ENCODE measurements at places on chromosomes 6 and 20. TPM values are rescaled to one million over a fixed set of nuclear protein-coding genes. Genes with fewer than 3 reads are reported as not detected.

GRCh38 chr6:136024711-136025110, 173.2 kb downstream of the PDE7B start:
- DNase-seq: no peak

The POM121L2 gene
- total RNA-seq: not detected

The KHDRBS2 gene
- 3.1 TPM for total RNA-seq

The BHLHE23 gene
- not detected for total RNA-seq

The PRL gene
- not detected for total RNA-seq

The FGD2 gene
- 46.9 TPM for total RNA-seq

DNA sequence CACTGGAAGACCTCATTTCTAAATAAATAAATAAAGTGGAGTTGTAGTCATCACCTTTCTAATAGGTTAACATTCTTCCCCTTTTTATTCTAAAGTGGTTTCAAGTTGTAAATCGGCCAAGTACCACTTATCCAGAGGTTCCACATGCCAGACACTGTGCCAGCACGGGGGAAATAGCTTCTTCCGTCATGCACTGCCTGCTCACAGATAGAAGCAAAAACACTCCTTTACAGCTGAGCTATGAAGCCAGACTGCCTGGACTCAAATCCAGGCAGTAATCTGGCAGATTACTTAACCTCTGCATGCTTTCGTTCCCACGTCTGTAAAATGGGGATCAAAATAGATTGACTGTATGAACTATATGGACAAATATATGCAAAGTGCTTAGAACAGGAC, 17.2 kb upstream of the SCML4 start:
- no peak for DNase-seq

The TOX2 gene
- total RNA-seq: 1.9 TPM

GRCh38 chr6:130204322-130204721, 18.4 kb downstream of the SAMD3 start:
- DNase-seq: no peak

- DNase-seq: peak; percentile 57
Measured at GRCh38 chr6:149317644-149318571, at the start of gene TAB2. TAB2 (plus strand) TSS chr6:149317712; CDS start chr6:149369998, 52,286 bp downstream.

DNA sequence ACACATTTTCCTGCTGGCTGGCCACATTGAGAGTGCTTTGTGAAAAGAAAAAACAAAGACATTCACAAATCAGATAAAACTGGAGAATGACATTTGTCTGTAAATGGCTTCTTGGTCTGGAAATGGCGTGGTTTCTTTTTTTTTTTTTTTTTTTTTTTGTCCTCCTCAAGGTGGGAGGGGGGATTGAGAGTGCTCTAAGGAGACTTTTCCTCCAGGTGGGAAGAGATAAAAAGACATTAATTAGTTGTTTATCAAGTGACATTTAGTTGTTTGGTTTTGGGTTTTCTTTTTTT, 40.4 kb downstream of the GNAS start:
- no peak for DNase-seq

DNA sequence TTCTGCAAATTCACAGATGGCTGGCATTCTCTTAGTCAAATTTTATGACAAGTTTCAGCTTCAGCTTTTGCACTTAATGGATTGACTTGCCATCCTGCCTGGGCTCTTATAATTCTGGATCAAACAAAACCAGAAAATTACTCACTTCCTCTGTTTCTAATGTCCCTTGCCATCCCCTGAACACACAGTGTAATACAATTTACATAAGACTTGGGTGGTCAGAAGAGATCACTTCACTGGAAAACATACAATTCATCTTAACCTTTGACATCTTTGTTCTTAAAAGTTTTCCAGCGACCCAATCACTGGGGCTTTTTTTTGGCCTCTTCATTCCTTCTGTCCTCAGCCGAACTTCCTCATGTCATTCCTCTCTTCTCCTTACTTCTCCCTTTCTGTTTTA, 199.0 kb downstream of the ARHGAP18 start:
- no peak for DNase-seq

DNA sequence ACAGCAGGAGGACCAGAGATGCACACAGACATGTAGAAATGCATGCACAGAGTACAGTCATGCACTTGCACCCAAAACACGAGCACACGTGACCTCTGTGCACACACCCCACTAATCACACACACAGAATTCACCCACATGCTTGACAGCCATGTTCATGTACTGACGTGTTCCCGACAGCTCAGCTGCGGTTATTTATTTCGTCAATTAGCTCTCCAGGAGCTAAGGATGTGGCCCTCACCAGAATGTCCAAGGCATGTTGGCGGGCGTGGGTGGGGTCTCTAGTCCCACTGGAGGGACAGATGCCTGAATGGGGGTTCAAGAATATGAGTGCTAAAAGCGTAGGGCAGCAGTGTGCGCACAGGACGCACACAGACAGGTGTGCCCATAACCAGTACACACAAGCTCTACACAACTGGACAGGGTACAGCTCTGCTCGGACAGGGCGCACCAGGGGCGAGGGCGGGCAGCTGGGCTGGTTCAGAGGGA, 571 bp upstream of the PRPF6 start:
- DNase-seq: no peak

The TBXT gene
- total RNA-seq: not detected

DNA sequence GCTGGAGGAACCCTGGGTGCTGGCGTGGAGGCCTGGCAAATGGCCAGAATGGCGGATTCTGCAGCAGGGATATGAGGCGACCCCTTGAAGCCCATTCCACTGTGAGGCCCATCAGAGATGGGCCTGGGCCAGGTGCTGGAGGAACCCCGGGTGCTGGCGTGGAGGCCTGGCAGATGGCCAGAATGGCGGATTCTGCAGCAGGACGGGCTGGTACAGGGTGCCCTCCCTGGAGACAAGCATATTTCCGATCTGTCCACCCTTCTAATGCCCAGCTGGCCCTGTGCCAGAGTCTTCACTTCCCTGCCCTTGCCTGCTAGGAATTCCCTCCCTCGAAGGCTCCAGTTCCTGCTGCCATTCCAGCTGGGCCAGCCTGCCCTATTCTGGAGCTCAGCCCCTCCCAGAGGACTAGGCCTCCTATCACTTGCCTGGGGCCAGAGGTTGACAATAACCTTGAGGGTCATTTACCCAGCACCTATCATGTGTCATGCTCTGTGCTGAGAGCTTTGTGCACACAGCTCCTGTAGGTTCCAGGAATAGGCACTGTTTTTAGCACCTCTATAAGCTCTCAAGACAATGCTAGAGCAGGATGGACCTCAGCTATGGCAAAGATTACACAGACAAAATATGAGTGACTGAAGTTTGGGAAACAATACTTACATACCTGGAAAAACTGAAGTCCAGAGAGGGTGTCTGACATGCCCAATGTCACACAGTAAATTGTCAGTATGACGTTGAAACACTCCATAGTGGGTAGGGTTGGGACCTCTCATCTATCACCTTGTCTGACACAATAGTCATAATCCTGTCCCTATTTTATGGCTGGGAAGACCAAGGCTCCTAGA, 21.4 kb downstream of the SUN5 start:
- DNase-seq: no peak

GRCh38 chr20:15692570-15692969, 880.7 kb downstream of the KIF16B start:
- DNase-seq: no peak

DNA sequence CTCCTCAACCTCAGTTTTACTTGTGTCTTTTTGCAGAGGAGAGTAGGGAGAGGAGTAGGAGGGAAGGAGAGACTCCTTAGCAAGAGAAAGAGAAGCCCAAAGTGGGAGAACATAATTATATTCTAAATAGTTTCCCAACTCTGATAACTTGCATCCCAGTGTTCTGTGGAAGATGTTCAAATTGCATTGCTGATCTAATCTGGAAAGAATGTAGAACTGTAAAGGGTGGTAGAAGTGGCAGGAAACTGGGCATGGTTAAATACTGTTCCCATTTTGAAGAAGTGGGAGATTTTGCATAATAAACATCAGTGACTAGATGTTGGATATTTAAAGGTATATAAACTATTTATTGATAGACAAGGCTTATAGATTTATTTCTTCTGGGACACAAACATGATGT, 42.6 kb upstream of the HMGN3 start:
- DNase-seq: no peak

The ZC3H12D gene
- total RNA-seq: 16.8 TPM

The RAET1G gene
- not detected for total RNA-seq

DNA sequence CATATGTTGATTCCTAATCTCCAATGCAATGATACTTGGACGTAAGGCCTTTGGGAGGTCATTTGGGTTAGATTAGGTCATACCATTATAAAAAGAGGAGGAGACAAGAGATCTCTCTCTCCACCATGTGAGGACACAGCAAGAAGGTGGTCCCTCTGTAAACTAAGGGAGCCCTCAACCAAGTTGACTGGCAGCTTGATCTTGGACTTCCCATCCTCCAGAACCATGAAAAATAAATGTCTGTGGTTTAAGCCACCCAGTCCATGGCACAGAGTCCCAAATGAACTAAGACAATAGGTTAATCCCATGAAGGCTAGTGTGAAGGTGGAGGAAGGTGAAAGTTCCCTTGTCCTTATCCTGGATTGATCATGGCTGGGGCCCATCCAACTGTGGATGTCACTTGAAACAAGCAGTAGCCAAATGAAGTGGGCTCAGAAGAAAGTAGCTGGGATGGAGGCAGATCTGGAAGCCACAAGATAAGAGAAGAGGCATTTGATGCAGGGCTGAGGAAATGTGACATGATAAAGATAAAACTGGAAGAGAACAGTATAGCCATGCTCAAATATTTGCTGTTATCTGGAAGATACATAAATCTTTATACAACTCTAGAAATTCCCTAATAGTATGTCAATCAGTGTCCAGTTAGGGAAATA, 99.9 kb downstream of the BANF2 start:
- no peak for DNase-seq

DNA sequence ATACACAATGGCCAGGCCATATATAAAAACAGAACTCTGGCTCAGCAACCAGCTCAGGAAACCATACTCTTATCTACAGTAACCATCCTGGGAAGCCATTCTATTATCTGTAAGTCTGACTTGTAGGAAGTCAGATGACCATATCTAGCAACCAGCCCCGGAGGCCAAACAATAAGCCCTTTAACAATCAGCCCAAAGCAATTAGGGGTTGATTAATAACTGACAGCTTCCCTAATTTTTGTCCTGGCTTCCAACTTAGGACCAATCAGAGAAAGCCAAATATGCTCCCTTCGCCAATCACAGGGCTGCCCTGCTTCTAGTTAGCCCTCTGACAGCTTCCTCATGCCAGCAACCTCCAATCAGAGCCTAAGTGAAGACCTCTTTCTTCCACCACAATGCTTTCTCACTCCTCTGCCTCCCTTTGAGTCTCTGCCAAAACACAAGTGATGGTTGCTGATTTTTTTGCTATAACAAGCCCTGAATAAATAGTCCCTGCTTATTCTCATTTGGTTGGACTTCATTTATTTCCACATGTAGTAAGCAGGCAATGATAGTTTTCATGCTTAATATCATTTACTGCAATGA, 37.8 kb upstream of the STXBP5 start:
- DNase-seq: no peak

The CST4 gene
- total RNA-seq: not detected

DNA sequence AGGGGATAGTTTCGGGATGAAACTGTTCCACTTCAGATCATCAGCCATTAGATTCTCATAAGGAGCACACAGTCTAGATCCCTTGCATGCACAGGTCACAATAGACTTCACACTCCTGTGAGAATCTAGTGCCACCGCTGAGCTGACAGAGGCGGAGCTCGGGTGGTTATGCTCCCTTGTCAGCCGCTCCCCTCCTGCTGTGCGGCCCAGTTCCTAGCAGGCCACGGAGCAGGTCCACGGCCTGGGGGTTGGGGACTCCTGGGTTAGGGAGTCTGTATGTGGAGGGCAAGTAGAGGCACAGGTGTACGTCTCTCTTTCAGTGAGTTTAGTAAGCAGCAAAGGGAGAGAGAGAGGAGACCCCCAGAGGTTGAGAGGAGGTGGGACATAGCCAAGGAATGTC, 30.5 kb upstream of the MDFI start:
- DNase-seq: no peak

- DNase-seq: no peak
Measured at GRCh38 chr6:14549871-14550270, 432.3 kb downstream of the CD83 start.

The ZBP1 gene
- total RNA-seq: 9.8 TPM

DNA sequence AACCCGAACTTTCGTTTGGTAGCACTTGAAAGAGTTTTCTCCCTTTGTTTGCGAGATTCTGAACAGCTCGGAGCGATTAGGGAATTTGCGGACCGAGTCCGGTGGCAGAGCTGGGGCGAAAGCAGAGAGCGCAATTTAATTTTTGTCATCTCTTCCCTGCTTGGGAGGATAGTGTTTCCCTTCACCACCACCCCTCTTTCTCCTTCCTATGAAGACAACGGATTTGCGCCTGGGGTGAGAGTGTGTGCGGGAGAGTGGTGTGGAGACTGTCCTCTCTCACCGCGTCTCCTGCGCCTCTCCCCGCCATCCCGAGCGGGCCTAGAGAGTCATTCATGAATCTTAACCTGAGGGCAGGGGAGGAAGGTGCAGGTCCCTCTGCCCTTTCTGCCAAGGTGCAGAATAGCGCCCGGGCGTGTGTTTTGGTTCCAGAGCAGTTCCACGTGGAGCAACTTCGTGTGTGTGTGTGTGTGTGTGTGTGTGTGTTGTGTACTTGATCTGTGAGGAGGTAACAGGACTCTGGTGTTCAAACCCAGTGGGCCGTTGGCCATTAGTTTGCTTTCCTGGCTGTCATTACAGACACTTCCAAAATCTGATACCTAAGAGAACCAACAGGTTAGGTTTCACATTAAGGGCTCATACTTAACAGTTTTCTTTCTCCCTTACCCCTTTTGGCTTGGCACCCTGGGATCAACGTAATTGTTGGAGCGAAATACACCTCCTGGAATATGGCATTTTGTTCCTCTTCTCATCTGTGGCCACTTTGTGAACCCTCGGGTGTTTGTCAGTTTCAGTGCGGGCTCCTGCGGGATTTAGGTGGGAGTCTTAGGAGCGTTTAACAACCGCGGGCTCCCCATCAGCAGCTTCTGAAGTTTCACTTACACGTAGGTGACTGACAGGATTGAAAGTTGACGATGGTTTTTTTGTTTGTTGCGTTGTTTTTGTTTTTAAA, 1.8 kb downstream of the EYA4 start:
- no peak for DNase-seq

- DNase-seq: no peak
Measured at GRCh38 chr6:37053683-37054082, 48.2 kb downstream of the FGD2 start.

GRCh38 chr6:7992002-7992815, 72.0 kb downstream of the BLOC1S5 start:
- no peak for DNase-seq

GRCh38 chr6:105300090-105300489, 102.8 kb downstream of the PREP start:
- no peak for DNase-seq

GRCh38 chr6:79812195-79812594, 135.2 kb downstream of the ELOVL4 start:
- DNase-seq: no peak

The JPH2 gene
- total RNA-seq: 1.2 TPM

- DNase-seq: no peak
Measured at GRCh38 chr6:158920311-158920905, 79.6 kb downstream of the RSPH3 start.

The CNR1 gene
- total RNA-seq: 3.1 TPM

- no peak for DNase-seq
Measured at GRCh38 chr6:15232836-15233510, 12.9 kb upstream of the JARID2 start.

All from Peyer's patch (tissue), 4 donors.